ENCODE measurements at places on chromosomes 6 and 20.

DNA sequence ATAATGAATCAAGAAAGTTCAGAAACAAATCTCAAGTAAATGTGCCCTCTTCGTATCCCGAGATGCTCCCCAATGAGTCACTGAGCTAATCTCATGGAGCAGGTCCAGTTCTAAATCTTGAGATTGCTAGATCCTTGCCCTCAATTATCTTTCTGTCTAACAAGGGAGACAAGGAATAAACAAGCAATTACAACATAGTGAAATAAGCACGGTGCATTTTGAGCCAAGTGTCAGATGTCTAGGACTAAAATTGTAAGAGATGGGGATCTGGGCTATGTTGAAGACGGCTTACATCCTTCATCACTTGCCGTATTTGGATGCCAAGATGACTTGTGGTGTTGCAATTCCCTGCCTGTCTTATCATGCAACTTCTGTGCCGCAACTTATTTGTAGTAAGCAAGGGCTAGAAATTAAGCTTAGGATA lies 56.5 kb upstream of the ADGRF1 start:
- no peak for DNase-seq

DNA sequence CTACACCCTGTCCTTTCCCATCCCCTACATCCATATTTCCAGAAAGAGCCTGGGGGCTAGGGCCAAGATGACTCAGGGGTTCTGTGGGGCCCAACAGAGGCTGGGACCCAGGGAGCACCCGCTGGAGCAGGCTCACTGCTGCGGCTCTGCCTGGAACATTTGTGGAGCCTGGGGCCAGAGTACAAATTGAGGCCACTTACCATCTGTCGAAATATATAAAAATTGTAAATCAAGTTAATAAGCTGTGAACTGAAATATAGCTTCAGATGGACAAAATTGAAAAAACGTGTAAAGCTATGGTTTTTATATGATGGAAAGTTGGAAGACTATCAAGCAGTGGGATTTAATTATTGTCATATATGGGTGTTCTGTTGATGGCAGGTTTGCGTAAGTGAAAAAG lies 82.9 kb upstream of the ATXN1 start:
- DNase-seq: no peak

- no peak for DNase-seq
Observed at GRCh38 chr20:46057856-46058598, 29.0 kb downstream of the SLC12A5 start.

- no peak for DNase-seq
Observed at GRCh38 chr6:90805619-90806155, 218.8 kb upstream of the MAP3K7 start.

GRCh38 chr20:47305667-47306066 lies 50.8 kb downstream of the ZMYND8 start:
- DNase-seq: no peak

DNA sequence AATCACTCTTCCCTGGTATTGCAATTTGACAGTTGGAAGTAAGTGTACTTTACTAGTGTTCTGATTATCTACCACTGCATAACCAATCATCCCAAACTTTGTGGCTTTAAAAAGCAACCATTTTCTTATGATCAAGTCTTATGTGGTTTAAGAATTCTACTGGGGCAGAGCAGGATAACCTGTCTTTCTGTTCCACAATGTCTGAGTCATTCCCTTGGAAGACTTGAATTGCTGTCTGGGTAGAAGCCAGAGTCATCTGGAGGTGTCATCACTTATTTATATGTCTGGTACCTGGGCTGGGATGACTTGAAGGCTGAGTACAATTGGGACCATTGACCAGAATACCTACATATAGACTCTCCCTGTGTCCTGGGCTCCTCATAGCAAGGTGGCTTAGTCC lies 644.3 kb downstream of the HDGFL1 start:
- DNase-seq: no peak

DNA sequence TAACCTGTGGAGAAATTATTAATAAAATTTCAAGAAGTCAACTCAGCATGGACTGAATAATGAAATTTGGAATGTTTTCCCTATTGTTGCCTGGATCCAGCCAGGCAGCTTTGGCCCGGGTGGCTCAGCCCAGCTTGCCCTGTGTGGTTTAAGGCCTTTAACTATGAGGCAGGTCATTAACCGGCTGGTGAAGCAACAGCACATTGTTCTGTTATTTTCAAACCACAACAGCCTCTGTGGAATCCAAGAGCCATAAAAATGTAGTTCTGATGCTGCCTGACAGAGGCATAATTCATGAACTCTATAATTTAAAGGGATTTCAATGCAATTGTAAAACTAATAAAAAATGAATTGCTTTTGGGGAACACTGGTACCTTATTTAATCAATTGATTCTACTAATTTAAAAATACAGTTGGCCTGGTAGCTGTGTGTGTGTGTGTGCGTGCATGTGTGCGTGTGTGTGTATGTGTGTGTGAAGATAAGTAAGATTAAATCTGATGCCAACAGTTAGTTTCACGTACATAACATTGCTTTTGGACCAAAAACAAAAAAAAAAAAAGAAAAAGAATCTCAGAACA lies 117.7 kb downstream of the RPS12 start:
- no peak for DNase-seq

- DNase-seq: no peak
Observed at GRCh38 chr6:36650848-36651478, 27.6 kb upstream of the CDKN1A start.
